Cortex of kidney (tissue), 1 donor: ENCODE measurements at places on chromosomes 11 and 22.

- no peak for DNase-seq
Measured at GRCh38 chr11:134863294-134863693, 451.3 kb upstream of the B3GAT1 start.

- DNase-seq, result no peak
Measured at GRCh38 chr11:17333799-17334586, 17.6 kb upstream of the NCR3LG1 start.

- no peak for DNase-seq
Measured at GRCh38 chr11:113531575-113532451, 56.6 kb upstream of the DRD2 start.

- no peak for DNase-seq
Measured at GRCh38 chr11:112265659-112266409, 5.2 kb upstream of the PLET1 start.

- DNase-seq, result no peak
Measured at GRCh38 chr11:107018902-107019493, 722 bp upstream of the GUCY1A2 start.

GRCh38 chr22:21921184-21921721 is 31.4 kb downstream of the PPM1F start:
- no peak for DNase-seq

DNA sequence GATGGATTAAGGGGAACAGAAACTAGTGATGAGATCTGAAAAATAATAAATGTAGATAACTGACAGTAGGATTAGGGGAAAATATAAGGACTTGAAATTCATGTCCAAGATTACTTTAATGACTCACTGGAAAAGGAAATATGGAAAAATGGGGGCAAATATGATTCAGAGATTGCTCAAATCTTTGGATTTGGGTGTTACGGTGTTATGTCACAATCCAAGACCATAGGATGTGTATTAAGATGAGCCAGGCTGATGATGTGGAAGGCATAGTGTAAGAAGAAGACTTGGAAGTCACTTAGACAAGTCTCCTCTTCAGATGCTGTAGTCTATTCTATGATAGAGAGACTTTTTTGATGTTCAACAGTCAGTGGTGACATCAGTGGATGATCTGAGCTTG is 323.7 kb downstream of the LUZP2 start:
- no peak for DNase-seq

GRCh38 chr11:132349811-132350733 is 979.7 kb downstream of the NTM start:
- no peak for DNase-seq
